NCI-H2081 treated with DMSO at 0.1 percent for 48 hours (cell line): ENCODE measurements at places on chromosomes 4 and X.

- no peak for DNase-seq
Observed at GRCh38 chr4:149830823-149831222, 15.2 kb upstream of the IQCM start.

- no peak for DNase-seq
Observed at GRCh38 chr4:37885496-37885895, 5.4 kb upstream of the TBC1D1 start.

GRCh38 chrX:152154050-152154449, 15.7 kb upstream of the MAGEA10 start:
- no peak for DNase-seq

GRCh38 chr4:169998981-169999380, 27.2 kb downstream of the MFAP3L start:
- DNase-seq: no peak

GRCh38 chrX:47815901-47816845, 20.5 kb upstream of the ZNF81 start:
- DNase-seq: no peak

DNA sequence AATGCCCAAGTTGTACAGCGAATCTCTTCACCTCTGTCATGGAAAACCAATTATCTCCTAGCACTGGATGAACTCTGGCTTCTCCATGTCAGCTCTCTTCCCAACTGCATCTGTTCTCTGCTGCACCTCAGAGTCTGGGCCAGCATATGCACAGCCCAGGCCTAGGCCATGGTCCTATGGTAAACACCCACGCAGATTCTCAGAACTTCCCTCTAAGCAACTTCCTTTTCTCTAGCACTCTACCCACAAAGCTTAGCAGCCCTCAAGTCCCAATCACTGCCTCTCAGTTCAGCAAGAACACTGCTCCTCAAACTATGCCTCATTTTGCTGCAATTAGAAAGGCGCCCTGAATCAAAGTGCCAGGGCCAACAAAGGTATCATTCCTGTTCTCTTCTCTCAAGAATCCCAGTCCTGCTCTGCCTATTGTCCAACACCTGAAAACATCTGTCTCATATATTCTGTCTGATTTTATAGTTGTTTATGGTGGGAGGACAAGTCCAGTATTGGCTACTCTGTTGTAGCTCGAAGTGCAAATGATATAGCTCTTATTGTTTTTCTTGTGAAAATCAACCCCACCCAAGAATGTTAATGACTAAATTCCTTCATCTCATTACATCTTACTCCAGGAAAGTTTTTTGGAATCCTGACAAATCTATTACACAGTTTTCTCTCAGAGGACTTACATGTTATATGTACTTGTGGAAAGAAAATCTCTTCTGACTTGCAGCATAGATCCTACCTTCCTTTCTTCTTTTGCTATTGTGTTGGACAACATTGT, 85.4 kb downstream of the DCHS2 start:
- no peak for DNase-seq

DNA sequence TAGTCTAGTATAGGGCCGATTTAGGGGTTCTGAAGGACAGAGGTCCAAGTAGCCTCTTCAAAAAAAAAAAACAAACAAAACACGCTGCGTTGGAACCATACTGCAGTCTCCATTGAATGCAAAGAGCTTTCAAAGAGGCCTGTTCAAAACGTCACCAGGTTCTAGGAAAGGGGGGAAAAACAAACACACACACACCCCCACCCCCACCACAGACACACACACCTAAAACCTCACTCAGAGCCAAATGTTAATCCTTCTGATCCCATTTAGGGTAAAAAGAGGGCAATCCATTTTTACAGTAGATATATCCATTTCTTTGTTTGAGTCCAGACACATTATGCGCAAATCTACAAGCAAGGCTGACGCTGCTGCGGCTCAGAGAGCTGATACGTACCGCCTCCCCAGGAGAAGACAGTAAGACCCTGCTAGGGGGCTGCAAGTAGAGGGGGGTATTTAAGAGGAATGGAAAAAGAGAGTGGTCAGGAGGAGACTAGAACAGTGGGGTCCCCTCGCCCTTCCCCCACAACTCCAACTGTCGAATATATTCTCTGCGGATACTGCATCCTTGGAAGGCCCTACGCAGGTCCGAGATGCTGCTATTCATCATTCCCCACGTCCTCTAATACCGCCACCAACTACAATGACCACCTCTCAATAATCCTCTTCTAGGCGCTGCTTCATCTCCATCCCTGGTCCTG, 1.3 kb downstream of the NKRF start:
- DNase-seq: peak; percentile 14

GRCh38 chrX:117895418-117895817, 221.2 kb downstream of the KLHL13 start:
- no peak for DNase-seq

DNA sequence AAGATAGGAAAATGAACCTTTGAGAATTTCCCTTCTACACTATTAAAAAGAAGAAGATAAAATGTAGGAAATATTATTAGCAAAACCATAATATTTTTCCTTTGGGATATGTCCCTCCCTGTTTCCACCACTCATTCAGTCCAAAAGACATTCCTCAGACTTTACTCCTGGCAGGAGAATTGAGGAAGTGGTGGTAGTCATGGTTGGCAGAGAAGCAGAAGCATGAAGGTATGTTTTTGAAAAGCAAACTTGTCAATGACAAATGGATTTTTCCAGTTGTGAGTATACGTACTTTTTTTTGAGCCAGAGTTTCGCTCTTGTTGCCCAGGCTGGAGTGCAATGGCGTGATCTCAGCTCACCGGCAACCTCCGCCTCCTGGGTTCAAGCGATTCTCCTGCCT, 13.7 kb downstream of the STAG2 start:
- DNase-seq: no peak

GRCh38 chr4:153207027-153207426, 2.8 kb downstream of the TRIM2 start:
- no peak for DNase-seq

- DNase-seq: peak; percentile 45
Observed at GRCh38 chr4:105894660-105895582, at the start of gene NPNT. NPNT (plus strand) TSS chr4:105895471; CDS start chr4:105895653, 182 bp downstream.

GRCh38 chr4:125522992-125523391, 208.2 kb downstream of the FAT4 start:
- DNase-seq: no peak

GRCh38 chrX:73850124-73851013, 287.4 kb downstream of the CHIC1 start:
- no peak for DNase-seq

- no peak for DNase-seq
Observed at GRCh38 chrX:13933352-13933751, 96.3 kb downstream of the GEMIN8 start.

DNA sequence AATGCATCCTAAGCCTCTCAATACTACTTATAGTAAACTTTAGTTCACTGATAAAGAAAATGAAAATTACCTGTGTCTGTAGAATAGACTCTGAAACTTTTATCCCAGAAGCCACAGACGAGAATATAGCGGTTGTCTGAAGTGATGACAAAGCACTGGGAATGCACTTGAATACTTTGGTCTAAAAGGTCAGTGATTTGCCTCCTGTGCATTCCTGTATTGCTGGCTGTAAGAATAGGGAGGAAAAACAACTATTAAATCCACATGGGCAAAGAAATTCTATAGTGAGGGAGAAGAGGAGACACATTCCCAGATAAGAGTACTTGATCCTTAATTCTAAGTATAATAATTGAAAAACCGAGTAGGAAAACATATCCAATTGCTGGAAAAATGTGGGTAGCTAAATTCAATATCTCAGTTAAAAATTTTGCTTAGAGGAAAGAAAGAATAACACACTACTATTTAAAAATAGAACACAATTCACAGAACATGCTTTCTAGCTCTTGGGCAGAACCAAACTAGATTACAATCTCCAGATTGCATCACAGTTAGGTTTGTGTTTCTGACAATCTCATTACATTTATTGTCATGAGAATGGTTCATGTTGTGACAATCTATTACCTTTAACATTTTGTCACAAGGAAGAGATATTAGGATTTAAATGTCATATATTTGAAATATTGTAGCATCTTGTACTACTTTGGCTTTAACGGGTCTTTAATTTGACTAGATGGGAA, 232.1 kb downstream of the DCLK2 start:
- DNase-seq: no peak

- no peak for DNase-seq
Observed at GRCh38 chr4:76443376-76443775, 8.3 kb downstream of the SHROOM3 start.

DNA sequence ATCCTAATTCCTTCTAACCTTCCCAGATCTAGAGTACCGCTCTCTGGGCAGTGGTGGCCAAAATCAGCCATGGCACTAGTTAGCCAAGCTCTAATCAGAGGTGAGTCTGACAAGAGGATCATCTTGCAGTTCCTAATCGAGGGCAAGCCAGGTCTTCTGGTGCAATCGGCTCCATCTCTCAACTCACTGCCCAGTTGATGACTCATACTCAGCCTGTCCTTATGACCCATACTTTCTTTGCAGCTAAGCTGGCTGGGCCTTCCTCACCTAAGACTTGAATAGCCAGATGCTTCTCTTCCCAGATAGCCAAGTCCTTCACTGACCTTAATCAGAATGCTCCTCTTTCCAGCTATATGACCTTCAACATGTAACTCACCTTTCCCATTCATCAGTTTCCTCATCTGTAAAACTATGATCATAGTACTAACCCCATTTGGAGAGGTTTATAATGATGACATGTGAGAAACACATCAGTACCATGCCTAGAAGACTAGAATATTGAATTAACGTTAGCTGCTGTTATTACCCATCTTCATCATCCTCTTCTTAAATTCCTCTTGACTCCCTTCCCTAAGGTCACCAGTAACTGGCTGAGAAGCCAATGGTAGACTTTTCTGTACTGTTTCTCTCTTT, 57.1 kb downstream of the RELL1 start:
- DNase-seq: no peak

DNA sequence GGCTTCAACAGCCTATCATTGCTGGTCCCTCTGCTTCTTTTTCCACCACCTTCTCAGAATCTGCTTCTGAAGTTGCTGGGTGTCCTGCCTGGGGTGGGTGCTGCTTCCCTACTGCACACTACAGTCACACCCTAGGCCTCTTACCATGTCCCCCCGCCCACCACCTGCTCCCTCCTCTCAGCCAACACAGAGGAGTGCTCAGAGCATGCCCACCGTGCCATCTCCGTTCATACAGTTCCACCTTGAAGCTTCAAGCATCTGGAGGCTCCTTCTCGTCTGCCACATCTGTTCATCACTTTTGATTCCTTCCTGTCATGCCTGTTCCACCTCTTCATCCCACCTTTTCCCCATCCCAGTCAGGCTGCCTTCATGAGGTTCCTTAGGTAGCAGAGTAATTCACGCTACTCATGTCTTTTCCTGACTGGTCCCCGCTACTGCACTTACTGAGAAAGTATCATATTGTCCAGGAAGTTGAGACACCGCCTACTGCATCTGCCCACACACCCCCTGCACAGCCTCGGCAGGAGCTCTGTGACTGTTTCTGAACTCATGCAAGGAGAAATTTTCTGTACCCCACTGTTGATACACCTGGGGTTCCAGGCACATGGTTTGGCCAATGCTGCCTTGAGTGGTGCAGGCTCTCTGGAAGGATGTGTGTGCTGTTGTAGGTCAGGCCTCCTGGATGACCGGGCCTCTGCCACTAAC, 39.5 kb downstream of the HADH start:
- no peak for DNase-seq

DNA sequence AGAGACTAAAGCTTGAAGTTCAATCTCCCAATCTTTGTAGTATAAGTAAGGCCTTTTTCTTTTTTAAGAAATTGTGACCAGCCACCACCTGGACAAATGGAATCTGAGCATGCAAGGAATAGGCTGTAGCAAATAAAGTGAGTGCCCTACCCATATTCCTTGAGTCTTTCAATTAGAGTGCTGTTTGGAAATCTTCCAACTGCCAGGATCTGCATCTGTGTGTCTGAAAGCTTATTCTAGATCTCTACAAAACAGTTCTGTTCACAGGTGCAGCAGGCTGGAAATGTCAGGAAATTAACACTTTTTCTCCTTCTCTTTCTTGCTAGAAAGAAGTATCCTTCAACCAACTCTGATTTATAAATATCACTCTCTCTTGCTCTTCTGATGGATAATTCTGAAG, 76.7 kb upstream of the NDST3 start:
- no peak for DNase-seq

DNA sequence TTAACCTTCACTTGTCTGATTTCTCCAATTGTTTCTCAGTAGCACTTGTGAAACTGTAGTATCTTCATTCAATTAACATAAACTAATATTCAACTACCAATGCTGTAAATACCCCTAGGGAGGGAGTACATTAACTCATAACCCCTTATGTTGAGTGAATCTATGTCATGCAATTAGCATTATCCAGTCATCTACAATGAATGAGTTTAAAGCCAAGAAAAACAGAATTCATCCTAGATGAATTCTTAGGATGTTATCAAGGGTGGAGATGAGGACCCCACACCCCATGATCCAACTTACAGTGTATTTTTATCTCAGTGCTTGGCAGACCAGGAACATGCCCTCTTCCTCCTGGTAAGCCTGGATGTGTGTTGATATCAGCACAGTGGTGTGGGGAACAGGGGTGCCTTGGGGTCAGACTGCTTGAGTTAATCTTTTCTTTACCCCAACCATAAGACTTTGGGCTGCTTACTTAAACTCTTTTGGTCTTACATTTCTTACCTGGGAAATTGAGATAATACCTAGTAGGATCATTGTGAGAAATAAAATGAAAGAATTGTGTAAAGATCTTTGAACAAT, 62.1 kb upstream of the SCOC start:
- DNase-seq: no peak

GRCh38 chrX:54945224-54945623, 24.6 kb downstream of the TRO start:
- DNase-seq: no peak

DNA sequence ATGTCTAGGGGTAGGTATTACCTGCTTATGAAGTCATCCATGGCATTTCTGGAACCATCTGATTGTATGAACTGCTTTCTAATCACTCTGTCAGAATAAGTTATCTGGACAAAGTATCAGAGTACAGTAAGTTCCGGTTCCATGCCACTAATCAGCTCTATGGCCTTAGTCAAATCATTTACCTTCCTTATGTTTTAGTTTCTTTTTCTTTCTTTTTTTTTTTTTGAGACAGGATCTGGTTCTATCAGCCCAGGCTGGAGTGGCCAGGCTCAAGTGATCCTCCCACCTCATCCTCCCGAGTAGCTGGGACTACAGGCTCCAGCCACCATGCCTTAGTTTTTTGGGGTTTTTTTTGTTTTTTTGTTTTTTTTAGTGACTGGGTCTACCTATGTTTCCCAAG, 11.5 kb downstream of the XIAP start:
- no peak for DNase-seq

GRCh38 chrX:130846746-130847145, 56.3 kb downstream of the ENOX2 start:
- DNase-seq: no peak

- DNase-seq: no peak
Observed at GRCh38 chr4:139501117-139501516, 47.2 kb downstream of the RAB33B start.
